ENCODE measurements at places on chromosomes 5 and 9.

DNA sequence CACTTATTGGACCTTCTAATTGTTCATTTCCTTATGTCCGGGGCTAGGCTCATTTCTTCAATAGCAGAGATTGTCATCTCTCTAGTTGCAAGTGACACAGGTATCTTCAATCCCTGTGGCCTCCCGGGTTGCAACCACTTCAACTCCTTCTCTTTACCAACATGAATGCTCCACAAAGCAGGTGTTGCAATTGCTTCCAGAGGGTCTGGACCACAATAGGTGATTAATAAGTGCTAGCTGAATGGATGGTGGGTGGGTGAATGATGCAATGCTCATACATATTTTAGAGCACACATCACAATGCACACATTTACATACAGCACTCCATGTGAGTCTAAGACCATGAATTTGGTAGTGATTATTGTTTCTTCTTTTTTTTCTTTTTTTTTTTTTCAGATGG is 2.6 kb downstream of the CEMIP2 start:
- DNase-seq, result no peak

- no peak for DNase-seq
Measured at GRCh38 chr9:122468735-122469134, 9.0 kb downstream of the OR1J1 start.

GRCh38 chr9:76905791-76906646 is at the start of gene PRUNE2:
PRUNE2 (minus strand) TSS chr9:76906114; CDS start chr9:76905963, 151 bp downstream.
- DNase-seq, result peak; percentile 69

DNA sequence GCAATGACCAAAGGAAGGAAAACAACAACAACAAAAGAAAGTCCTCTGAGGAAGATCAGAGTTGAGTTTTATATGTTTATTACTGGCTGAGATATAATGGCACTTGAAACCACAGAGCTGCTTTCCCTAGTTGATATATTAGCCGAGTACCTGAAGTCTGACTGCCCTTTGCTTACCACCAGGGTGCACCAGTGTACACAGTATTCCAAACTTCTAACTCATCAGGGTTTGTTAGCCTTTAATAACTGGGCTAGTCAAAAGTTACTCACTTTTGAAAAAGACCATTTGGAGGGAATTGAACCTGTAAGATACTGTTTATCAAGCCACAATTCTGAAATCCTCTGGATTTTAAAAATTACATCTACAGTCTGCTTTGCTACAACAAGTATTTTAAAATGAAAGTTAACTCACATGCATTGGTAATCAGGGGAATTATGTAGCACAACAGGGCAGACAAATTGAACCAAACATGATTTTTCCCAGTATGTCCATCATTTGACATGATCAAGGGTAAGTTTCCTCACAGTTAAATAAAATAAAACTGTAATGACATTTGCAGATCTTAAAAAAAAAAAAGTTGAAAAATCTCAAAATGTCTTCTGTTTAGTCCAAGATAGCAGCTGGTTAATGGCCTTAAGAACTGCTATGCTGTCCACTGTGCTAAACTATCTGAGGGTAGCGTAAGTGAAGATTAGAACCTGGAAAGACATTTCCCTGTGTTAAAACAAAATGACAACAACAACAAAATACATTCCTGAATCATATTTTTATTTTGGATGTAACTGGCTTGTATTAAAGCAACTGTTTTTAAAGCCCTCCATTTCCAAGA is 57.3 kb upstream of the C6 start:
- DNase-seq, result no peak

- DNase-seq, result no peak
Measured at GRCh38 chr5:11905206-11905605, 960 bp upstream of the CTNND2 start.

DNA sequence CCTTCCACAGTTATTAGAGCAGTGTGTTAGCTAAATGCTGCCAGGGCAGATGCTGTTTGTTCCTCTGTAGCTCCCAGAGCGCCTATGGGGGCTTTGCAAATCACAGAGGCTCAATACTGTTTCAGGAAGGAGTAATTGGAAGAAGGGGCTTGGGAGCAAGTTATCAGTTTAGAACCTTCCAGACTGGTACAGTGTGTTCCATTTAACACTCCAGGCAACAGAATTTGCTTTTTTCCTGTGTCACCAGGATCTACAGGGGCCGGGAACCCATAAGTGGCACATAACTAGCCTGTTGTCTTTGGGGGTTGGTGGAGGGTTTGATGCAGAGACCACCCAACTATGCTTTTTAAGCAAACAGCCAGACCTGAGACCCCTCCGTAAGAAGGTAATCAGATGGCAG is 307.3 kb upstream of the KCNN2 start:
- no peak for DNase-seq

- no peak for DNase-seq
Measured at GRCh38 chr5:137833463-137833862, 34.2 kb upstream of the MYOT start.

GRCh38 chr5:103962023-103962422 is 399.4 kb upstream of the NUDT12 start:
- no peak for DNase-seq

DNA sequence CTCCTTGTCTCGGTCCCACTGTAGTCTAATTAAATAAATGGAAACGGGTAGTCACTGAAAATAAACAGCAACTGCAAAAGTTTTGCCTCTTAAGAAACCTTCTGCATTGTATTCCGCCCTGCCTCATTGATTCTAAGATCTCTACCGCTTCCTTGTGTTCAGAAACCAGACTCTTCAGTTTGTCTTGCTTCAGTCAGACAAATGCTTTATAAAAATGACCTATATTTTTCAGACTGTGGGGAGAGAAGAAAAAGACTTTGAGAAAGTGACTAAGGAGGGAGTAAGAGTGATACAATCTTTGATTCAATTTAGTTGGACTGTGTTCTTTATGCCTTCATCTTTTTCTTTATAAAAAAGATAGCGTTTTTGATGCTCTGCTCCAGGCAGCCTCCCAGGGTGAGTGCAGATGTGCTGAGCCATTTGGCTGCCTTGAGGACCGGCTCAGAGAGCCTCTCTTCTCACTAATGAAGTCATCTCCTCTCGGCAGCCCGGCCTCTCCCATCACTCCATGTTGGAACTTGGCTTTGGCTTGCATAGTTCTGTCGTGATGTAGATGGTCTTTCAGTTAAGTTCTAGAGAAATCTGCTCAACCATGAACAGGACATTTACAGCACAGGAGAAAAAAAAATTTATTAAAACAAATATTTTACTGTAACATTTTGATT is 4.0 kb upstream of the VCAN start:
- peak; percentile 53 for DNase-seq

- no peak for DNase-seq
Measured at GRCh38 chr5:180850434-180851078, 10.5 kb downstream of the ZFP62 start.

- no peak for DNase-seq
Measured at GRCh38 chr9:1837453-1838084, 177.6 kb upstream of the SMARCA2 start.

GRCh38 chr5:177496070-177496726 is 1.2 kb downstream of the PDLIM7 start:
- no peak for DNase-seq

DNA sequence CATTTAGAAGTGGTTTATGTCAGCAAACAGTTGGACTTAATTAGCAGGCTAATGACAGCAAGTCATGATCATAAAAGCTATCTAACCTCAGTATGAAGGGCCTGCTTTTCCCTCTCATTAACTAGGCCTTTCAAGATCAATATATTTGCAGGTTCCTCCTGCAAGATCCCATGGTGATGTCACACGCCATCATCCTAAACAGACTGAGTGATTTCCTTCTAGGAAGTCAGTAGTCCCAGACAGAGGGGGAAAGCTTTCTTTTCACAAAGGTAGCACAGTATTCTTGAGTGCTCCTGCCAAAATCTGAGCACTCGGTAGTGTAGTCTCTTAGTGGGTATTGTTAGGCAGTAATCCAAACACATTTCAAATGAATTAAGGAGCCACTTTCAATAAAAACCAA is 52.5 kb downstream of the UIMC1 start:
- no peak for DNase-seq

- DNase-seq, result no peak
Measured at GRCh38 chr5:37971483-37972024, 131.7 kb upstream of the GDNF start.

DNA sequence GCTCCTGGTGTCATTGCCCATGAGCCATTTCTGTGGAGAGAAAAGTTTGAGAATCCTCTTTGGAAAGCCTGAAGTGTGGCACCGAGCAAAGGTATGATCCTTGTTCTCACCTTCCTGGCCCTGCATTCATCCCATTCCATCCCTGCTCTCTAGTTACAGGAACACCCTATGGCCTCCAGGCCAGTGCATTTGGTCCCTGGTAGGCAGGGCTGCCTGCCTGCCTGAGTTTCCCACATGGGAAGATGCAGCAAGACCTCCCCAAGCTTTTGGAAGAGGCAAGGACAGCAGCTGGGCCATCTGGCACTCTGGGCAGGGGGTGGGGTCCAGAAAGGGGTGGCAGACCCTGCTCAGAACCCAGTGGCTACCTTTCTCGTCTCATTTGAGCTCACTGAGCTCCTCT is 24.5 kb downstream of the IGIP start:
- no peak for DNase-seq

GRCh38 chr5:171055875-171056454 is 194.1 kb downstream of the RANBP17 start:
- DNase-seq, result no peak

DNA sequence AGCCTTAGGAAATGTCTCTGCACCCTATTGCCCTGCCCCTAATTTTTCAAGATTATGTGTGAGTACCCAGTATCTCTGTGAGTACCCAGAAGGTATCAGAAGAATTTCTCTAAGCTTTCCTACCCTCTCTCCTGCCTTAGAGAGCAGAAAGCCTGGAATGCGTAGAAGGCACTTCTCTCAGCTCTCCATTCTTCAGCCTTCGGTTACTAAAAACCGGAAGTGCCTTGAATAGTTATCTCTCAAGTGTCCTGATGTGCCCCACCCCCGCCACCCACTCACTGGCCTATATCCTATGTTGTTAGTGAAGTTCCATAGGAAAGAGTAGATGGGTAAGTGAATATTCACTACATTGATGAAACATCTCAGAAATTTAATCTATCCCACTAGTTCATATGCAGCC is 210.7 kb upstream of the CDH10 start:
- no peak for DNase-seq

DNA sequence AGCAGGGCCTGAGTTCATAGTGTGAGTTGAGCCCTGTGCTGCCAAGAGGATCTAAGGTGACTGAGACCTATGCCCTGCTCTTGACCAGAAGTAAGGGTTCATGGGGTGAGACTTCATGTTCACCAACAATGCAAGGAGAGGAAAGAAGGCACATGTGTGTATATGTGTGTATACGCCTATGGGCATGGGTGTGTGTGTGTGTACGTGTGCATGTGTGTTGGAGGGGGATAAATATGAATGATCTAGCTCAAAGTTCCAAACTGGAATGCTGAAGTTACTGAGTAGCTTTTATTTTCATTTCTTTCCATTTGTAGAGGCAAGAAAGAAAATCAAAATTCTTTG is 25.6 kb upstream of the HAND1 start:
- DNase-seq, result no peak

GRCh38 chr5:76425928-76426804 is 23.1 kb downstream of the IQGAP2 start:
- no peak for DNase-seq

GRCh38 chr5:96579711-96580110 is 82.5 kb upstream of the CAST start:
- no peak for DNase-seq

- DNase-seq, result no peak
Measured at GRCh38 chr5:57828221-57828620, 345.6 kb upstream of the ACTBL2 start.

- DNase-seq, result no peak
Measured at GRCh38 chr5:2005101-2006041, 122.6 kb upstream of the IRX4 start.

GRCh38 chr9:134500931-134501760 is 140.5 kb upstream of the COL5A1 start:
- DNase-seq, result peak; percentile 12

DNA sequence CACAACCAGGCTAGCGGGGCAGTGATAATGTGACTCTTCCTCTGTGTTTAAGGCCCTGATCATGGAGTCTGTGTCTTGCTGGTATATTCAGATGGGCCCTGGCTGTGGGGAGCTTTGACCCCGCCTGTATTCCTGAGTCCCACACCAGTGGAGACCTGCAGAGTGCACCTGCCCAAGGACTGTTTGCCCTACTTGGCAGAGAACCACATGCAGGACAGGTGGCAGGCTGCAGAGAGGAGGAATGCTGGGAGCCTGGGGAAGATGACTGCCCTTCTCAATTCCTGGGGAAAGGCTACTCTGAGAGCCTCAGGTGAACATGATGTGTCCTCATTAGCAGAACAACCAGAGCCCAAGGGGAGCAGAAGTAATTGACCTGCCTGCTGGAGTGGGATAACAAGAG is 36.2 kb downstream of the IARS1 start:
- DNase-seq, result no peak

DNA sequence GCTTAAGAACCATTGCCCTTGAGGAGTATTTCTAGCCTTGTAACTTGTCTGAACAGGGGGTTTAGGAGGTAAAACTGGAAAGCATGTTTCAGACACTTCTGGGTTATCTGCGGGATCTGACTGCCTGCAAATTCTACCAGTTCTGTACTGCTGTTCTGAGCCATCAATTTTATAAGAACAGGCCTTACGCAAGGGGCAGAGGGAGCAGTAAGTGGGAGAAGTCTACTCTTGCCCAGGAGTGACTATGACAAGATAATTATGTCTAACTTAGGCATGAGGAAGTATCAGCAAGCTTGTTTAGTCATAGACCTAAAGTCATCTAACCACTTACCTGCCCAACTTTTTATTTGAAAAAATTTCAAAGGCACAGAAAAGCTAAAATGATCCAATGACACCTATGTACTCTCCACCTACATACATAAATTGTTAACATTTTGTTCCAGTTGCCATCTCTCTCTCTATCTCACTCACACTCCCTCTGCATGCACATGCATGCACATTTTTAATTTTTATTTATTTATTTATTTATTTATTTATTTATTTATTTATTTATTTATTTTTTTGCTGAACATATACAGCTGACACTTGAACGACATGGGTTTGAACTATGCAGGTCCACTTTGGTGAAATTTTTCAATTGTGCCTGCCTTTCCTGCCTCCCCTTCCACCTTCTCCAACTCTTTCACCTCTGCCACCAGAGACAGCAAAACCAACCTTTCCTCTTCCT is 18.4 kb upstream of the DEPDC1B start:
- DNase-seq, result no peak
